ENCODE measurements at places on chromosomes 2 and 18.

DNA sequence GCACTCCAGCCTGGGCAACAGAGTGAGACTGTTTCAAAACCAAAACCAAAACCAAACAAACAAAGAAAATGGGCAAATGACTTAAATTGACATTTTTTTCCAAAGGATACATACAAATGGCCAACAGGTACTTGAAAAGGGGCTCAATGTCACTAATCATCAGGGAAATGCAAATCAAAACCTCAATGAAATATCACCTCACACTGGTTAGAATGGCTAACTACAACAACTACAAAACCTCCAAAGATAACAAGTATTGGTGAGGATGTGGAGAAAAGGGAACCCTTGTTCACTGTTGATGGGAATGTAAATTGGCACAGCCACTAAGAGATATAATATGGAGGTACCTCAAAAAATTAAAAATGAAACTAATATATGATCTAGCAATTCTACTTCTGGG is 213.2 kb upstream of the HS6ST1 start:
- no peak for DNase-seq

GRCh38 chr18:24380163-24380747 is 17.4 kb downstream of the OSBPL1A start:
- DNase-seq, result no peak

DNA sequence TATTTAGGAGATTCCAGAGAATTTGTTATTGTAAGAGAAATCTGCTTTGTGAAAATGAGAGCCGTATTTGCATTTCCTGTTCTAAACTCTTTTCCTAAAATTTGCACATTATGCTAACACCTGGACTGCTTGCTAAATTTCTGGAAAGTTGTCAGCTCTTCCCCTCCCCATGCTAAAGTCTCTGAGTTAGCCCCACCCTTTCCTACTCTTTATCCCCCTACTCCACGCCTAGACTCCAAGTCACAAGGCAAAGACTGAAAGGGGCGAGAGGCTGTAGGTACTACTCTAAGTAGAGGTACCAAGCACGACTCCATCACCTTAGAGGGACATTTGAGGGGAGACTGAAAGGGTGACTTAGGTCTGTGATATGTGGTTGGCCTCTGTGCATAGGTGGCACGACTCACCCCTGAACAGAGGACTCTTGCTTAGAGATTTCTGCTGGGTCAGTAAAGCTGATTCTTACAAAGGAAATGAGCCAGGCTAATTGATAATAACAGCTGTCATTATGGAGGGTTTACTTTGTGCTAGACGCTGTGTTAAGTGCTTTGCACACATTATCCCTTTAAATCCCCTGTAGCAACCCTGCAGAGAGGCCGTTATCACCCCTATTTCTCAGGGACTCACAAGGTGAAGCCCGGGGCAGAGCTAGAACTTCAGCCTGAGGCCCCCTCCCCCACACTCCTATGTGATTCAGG is 373.5 kb downstream of the EN1 start:
- no peak for DNase-seq

DNA sequence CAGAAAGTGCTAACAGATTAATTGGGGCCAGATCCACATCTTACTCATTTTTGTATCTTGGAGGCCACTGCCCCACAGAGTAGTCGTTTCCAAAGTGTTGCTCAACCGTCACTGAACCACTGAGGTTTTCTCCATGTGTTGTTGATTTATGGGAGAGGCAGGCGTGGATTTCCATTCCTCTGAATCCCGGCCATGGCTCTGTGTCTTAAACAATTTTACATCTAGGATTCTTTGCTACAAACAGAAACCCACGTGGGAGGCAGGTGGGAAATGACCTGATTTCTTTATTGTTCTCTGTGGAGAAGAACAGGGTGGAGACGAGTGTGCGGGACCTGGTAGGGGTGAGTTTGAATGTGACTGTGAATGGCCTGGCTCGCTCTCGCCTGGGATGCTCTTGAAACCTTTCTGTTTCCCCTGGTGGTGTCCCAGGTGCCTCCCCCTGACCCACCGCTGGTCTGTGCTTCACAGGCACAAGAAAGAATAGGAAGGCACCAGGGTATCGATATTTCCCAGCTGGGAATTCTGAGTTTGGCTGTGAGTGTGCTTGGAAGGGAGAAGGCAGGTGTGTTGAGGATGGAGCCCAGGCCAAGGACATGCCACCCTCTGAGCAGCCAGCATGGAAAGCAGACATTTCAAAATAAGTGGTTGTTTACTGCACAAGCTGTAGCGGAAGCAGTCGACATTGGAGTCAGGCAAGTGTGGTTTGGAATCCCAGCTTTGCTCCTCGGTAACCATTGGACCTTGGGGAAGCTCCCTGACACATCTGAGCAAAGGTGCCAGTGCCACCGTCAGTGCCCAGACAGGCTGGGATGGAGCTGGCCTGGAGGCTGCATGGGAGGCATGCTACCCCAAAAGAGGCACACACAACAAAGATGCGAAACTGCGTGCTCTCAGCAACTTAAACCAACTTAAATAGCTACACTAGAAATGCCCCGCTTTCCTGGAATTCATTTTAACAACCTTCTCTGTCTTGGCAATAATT is 50.0 kb downstream of the LPIN1 start:
- no peak for DNase-seq

GRCh38 chr2:226064932-226065570 is 665.5 kb downstream of the NYAP2 start:
- DNase-seq, result no peak

GRCh38 chr2:13091455-13091854 is 374.7 kb downstream of the TRIB2 start:
- DNase-seq, result no peak

DNA sequence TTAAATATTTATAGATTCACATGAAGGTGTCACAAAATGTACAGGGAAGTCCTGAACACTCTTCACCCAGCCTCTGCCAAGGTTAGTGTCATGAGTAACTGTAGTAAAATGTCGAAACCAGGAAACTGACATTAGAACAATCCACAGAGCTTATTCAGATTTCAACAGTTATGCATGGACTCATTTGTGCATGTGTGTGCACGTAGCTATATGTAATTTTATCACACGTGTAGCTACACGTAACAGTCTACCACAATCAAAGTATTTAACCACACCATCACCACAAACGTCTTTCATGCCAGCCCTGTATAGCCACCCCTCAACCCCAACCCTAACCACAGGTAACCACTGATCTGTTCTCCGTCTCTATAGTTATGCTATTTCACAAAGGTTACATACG is 211.7 kb upstream of the REV1 start:
- no peak for DNase-seq

GRCh38 chr2:122999821-123000220 is 1025.3 kb upstream of the CNTNAP5 start:
- DNase-seq, result no peak

GRCh38 chr18:1774261-1774660 is 797.0 kb downstream of the METTL4 start:
- DNase-seq, result no peak

GRCh38 chr18:4319738-4320677 is 135.1 kb downstream of the DLGAP1 start:
- no peak for DNase-seq

- DNase-seq, result no peak
These were observed 3.5 kb upstream of the SLC9A2 start for GRCh38 chr2:102615620-102616436.

- no peak for DNase-seq
These were observed 78.6 kb upstream of the CSRNP3 start for GRCh38 chr2:165390875-165391274.

DNA sequence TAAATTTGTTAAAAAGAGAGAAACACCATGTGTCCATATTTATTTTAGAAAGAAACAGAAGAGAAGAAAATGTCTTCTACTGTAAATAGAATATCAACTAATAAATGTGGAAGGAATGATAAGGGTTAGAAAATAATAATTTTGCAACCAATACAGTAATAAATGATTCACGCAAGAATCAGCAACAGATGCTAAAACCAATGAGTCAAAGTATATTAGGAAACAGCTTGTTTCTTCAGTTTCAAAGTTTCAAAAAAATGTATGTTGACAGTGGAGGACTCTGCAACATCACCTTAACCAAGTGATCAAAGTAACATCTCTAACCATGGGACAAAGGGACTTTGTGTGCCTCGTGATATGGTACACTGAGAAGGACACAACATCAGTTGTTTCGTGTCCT is 147.0 kb downstream of the TWIST2 start:
- DNase-seq, result no peak

DNA sequence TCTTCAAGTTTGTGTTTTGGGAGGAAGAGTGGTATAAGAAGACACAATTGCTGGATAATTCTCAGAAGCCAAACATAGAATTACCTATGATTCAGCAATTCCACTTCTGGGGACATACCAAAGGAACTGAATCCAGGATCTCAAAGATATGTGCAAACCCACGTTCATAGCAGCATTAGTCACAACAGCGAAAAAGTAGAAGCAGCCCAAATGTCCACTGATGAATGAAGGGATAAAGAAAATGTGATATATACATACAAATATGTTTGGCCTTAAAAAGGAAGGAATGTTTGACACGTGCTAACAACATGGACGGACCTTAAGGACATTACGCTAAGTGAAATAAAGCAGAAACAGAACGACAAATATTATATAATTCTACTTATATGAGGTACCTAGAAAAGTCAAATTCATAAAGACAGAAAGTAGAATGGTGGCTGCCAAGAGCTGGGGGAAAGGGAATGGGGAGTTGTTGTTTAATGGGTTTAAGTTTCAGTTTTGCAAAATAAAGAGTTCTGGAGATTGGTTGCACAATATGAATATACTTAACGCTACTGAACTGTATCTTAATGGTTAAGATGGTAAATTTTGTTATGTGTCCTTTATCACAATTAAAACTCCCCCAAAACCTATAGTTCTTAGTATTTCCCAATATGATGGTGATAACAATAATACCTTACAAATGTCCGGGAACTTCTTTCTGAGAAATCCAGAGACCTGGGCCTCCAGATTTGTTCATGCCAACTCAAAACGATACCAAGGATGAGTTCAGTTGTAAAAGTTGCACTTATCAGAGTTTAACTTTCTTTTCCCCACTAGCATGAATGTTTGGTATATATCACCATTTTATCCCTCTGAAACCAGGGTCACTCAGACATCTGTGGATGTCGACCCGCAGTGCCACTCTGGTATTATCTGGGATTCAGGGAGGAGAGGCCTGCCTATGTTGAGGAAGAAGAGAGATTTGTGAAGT is 33.7 kb upstream of the WIPF1 start:
- no peak for DNase-seq

DNA sequence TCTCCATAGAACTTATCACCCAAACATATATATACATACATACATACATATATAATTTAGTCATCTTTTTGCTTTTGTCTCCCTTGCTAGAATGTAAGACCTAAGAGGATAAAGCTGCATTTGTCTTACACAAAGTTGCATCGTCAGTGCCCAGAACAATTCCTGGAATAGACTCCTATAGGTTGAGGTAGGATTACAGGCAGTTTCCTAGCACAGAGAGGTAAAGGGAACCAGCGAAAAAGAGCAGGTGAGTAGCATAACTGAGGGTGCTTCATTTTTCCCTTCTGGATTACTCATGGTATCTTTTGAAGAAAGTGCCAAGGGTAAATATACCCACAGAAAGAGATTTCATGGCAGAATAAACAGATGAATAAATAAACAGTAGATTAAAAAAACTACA is 68.1 kb upstream of the AMMECR1L start:
- no peak for DNase-seq

DNA sequence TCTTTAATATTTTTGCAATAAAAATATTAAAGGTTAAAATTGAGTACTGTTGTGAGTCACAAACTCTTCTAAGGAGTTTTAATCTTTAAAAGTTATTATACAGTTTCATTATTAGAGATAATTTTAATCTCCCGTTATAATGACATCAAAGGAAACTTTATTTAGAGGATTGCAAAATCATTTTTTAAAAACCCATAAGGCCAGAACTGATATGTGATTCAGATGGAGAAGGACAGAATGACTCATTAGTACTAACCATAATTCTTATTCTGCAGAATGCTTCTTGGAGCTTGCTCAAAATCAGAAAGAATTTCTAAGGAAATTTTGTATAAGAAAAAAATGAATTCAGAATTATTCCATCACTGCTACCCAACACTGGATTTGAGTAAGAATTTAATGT is 12.5 kb upstream of the HNRNPLL start:
- DNase-seq, result no peak

DNA sequence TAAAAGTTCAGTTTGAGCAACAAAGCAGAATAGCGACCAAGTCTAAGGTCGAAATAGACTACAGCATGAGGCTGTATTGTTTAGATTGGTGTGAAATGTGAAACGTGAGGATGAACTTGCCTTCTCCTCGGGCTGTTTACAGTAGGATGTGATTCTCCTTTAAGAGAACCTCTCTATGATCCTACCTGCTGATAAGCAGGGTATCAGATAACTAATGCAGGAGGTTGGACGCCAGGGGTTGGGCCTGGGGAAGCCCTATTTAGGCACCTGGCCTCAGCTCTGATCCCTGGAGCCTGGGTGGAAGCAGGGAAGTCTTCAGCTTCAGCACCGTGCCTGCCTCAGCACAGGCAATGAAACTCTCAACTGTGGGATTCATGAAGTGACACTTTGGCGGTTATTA is 11.4 kb downstream of the CRYGD start:
- no peak for DNase-seq

Data from stimulated activated CD8-positive, alpha-beta memory T cell treated with anti-CD3 and anti-CD28 coated beads, Interleukin-4, amount 100 ng/mL, for 1 hour (primary cell).